ENCODE measurements at places on chromosomes 2 and 18. TPM values are rescaled to one million over a fixed set of nuclear protein-coding genes. Genes with fewer than 3 reads are reported as not detected.

Gene TRIM43
- not detected for total RNA-seq

Gene ZC3H8
- 14.3 TPM for total RNA-seq

Gene REG3G
- 0.23 TPM for total RNA-seq

GRCh38 chr2:226788064-226788463 lies 11.6 kb downstream of the IRS1 start:
- DNase-seq, result no peak

Data from HT1080 (cell line).